NCI-H524 (cell line): ENCODE measurements at places on chromosomes 7 and 10.

- peak; percentile 33 for DNase-seq
Observed at GRCh38 chr7:12570534-12571461, at the start of gene SCIN. SCIN (plus strand) TSS chr7:12570720; CDS start chr7:12570787, 67 bp downstream.

GRCh38 chr10:60186315-60187071, 203.2 kb downstream of the ANK3 start:
- no peak for DNase-seq

GRCh38 chr7:44711528-44711927, 37.1 kb upstream of the ZMIZ2 start:
- DNase-seq, result no peak

- DNase-seq, result no peak
Observed at GRCh38 chr10:77168861-77169260, 468.7 kb downstream of the KCNMA1 start.

GRCh38 chr7:139249179-139249810, 18.3 kb downstream of the UBN2 start:
- no peak for DNase-seq

DNA sequence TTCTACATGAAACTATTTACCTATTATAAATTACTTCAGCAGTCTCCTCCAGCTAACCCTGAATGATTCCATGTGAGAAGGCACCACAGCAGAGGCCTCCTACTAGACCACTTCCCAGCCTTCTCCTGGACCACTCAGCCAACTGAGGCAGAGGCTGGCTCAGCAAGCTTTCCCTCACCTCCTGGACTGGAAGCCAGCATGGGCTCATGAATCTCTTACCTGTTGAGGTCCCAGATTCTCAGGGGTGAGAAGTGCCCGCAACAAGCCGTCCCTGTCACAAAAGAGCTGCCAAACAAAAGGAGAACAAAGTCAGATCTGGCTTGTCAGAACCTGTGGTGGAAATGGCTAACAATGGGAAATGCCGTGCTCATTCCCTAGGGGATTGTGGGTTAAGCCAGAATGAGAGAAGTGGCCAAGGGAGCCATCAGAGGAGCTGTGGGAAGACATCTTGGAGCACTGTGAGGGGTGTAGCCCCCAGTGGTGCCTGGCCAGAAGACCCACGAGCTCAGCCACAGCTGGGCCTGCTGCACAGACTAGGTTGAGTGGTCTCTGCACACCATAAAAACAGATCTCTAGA, 36.5 kb downstream of the DPCD start:
- DNase-seq, result no peak

DNA sequence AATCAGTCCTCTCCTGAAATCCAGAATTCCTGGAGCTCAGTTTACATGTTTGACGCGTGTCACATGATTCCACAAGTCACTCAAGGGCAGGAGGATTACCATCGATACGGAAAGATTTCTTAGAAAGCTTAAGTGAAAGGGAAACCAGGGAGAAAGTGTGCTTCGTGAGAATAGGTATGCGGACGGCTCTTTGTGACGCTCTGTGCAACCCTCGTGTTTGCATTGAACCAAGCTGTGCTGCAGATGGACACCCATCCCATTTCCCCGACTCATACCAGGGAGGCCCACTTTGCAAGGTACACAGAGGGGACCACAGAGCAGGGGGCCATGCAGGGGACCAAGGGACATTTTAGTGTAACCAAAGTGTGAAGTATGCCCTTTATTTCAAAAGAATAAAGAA, 43.2 kb downstream of the IKZF1 start:
- no peak for DNase-seq

DNA sequence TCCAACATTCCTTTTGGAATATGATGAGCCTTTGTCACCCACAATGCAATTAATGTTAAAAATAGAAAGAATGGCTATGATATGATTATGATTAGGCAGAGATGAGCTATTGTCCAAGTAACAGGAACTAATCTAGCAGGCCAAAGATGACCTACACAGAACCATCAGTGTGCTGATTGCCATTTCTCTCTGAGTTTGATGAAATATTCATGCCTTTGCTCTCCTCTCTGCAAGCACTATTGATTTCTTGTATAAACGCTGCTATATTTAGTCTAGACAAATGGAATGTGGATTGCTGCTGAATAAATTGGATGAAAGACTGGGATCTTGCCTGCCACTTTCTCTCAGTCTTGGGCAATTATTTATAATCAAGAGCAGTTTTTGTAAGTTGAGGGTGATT, 85.4 kb downstream of the HDAC9 start:
- no peak for DNase-seq

DNA sequence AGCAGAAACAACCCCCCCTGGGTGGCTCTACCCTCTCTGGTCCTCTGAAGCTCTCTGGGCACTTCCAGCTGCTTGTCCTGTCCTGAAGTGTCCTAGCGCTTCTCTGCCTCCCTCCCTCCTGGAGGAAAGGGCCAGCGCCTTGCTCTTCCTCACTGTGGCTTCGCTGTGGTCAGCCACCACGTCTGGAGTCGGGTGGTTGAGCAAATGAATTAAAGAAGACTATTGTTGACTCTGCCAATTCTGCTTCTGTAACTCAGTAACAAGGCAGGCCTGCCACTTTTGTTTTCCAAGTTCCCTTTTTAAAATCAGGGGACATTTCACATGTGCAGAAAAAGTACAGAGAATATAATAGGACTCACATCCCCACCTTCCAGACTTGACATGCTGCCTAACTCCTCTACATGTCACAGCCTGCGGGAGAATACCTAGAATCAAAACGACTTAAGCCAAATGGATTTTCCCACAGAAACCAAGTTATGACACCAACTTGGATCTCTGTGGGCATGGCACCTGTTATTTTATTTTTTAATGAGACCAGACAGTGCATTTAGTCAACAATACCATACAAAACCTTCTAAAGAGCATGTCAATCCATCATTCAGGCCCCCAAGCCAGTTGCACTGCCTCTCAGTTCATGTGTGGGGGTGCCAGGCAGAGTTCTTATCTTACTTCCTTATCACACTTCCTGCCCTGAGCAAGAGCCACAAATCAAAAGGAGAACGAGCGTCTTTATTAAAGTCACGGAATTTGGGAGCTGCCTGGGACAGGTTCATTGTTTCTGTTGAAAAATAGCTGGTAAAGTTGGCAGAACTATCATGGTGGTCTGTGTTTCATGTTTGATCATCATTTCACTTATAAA, 6.8 kb downstream of the FFAR4 start:
- DNase-seq, result no peak

DNA sequence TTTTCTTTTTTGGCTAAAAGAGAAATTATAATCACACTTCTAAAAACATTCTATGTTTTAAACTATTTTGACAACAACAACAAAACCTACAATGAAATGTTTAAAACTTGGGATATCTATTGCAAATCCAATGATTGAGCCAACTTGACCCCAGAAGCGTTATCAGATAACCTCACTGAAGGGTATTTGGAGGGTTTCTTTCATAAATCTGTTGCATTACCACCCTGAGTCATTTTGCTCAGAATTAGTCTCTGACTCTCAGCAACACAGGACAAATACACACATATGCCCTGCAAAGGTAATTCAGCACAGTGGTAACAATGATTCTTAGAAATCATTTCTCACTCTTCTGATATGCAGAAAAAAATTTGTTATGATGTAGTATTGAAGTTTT, 2.3 kb upstream of the COL1A2 start:
- no peak for DNase-seq

DNA sequence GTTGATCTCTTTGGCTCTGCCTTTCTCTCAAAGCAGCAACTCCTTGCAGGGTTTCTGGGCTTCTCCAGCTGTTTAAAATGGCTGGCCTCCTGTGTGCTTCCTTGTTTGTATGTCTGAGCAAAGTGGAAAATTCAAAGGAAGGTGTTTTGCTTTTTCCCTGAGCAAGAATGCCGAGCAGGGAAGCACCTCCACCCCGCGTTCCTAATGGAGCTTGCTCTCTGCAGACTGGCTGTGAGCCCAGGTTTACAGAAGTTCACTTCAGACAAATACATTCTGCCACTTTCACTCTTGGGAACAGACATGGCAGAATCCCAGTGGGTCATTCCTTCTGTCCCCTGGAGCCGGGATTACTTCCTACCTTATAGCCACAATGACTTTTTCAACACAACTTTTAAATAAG, 181.8 kb upstream of the AGK start:
- DNase-seq, result no peak

- DNase-seq, result no peak
Observed at GRCh38 chr7:81776948-81777630, 7.2 kb upstream of the HGF start.
